ENCODE measurements at places on chromosomes 13 and 19.

DNA sequence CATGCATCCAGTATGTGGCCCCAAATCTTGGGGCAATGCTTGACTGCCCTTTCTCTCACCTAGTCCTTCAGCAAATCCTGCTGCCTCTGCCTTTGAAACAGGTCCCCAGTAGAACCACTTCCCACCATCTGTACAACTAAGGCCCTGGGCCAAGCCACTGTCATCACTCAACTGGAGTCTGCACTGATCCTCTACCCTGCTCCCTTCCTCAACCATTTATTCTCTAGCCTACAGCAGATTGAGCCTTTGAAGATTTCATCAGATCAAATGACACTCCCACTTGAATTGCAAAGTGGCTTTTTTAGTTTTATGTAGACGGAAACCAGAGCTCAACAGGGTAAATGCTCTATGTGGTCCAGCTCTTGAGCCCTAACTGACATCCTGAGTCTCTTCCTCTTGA lies 43.5 kb downstream of the ATP8A2 start:
- DNase-seq = no peak

DNA sequence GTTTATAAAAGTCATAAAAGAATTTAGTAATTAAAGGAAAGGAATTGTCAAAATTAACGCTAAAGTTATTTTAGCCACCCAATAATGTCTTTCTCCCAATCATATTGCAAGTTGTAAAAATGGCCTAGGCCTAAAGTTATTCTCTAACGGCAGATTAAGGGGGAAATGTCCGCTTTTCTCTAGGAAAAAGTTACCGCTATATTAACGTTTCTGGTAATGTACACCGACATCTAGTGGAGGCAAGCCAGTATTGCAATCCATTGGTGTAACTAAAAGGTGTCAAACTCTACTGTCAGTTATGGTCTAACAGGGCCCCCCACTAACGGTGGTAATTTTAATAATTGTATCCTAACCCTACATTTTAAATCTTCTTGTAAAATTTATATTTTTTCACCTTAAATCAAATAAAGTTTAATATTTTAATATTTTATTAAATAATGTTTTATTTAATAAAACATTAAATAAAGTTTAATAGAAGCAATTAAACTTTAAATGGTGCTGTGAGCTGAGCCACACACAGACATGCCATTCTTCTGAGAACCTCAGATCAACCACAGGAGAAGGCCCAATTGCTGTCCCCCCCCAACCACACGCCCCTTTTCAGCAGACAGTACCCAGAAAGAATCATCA lies 35.9 kb upstream of the ZSCAN5A start:
- DNase-seq = no peak

DNA sequence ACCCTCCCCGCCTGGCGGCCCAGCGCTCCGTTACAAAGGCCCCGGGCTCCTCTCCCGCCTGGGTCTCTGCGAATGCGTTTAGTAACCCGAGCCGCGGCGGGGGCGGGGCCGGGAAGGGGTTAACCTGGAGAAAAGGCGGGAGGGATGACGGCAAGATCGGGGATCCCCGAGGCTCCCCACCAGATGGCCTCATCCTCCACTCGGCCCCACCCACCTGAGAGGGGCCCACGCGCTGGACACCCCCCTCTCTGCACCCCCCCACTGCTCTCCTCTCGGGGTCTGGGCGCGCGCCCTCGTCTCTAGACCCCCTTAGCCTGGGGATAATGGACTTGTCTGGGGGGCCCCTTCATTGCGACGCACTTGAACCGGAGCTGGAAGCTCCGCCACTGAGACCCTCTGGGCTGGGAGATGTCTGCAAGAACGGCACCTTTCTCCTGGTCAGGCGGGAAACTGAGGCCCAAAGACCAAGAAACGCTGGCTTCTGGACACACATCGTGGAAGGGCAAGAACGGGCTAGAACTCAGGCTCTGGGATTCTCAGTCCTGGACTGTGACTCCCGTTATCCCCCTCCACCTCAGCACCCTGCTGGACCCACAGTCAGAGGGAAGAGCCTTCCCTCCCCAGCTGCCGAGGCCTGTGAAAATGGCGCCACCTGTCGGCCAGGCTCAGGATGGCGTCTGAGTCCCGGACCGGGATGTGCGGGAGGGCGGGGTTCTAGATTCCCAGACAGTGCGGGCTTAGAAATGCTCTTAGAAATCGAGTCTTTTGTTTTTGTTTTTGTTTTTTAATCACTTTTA lies 2.9 kb upstream of the LTBP4 start:
- DNase-seq = no peak

DNA sequence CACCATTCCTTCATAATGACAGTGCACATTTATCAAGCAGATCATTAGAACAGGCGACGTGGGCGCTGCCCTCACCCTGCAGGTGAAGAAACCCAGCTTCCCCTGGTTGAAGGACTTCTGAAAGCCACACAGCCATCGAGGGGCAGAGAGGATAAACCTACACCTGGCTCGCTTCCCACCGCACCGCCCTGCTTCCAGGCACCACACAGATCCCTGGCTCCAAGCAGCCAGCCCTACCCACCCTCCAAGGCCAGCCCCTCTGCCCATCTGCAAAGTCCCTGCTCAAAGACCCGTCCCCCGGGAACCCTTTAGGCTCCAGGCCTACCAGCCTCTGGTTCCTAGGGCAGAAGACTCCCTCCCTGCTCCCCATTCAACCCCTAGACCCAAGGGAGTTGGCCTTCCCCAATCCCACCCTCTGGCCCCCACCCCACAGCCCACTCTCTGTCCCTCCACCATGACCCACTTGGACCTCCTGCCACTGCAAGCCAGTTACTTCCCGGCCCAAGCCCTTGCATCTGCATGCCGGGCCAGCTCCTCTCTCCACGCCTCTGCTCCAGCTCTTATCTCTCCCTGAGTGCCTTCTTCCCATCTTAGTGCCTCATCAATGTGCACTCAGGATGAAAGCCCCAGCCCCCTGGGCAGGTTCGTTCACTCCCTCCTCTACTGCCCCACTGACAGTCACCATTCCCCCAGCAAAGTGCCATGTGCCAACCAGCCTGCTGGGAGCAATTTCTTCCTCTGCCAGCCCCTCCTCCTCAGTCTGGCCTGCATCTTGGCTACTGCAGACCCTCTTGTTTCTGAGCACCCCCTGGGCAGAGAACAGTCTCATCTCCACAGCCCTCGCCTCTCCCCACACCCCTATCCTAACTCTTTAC lies 28.0 kb downstream of the PEPD start:
- no peak for DNase-seq

DNA sequence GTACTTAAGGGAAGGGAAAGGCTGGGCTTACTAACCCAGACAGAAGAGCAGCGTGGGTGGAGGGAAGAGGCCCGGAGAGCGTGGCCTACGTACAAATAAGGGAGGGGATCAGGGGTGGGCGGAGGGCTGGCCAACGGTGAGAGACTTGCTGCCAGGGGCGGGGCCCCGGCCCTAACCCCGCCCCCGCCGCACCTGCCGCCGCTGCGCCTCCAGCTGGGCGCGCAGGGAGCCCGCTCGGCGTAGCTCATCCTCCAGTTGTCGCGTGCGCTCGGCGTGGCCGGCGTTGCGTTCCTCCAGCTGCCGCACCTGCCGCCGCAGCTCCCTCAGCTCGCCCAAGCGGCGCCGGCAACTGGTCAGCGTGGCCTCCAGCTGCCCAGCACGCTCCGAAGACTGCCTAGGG lies 5.7 kb downstream of the HOOK2 start:
- DNase-seq = no peak

Measured in GM04503 (cell line).